ENCODE measurements at places on chromosomes 7 and 10.

- DNase-seq: no peak
These were observed 99.2 kb downstream of the DLG5 start for GRCh38 chr10:77827366-77827765.

GRCh38 chr7:151198945-151199848 lies 11.1 kb downstream of the H2BK1 start:
- DNase-seq: no peak

DNA sequence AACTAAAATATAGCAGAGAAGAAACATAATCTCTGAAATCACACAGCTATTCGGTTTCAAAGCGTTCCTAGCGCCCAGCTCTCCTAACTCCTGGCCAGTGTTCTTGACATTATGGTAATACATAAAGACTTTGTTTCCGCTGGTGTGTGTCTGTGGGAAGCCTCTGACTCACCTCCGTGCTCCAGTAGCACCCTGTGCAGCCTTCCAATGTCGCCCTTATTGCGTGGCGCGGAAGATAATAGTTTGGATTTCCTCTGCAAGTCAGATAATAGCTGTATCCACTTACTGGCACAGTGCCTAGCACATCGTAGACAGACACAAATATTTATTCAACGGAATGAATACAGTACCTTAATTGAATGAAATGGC lies 570 bp downstream of the BMS1 start:
- DNase-seq: no peak

DNA sequence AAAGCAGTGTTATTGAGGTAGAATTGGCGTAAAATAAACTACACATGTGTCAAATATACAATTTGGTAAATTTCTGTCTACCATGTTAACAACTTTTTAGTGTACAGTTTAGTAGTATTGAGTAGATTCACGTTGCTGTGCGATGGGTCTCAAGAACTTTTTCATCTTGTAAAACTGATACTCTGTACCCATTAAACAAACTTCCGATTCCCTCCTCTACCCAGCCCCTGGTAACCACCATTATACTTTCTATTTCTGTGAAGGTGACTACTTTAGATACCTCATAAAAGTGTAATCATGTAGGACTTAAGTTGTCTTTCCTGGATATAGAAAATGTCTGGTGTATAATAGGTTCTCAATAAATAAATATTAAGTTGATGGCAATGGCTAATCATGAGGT lies 408.5 kb upstream of the POT1 start:
- no peak for DNase-seq

DNA sequence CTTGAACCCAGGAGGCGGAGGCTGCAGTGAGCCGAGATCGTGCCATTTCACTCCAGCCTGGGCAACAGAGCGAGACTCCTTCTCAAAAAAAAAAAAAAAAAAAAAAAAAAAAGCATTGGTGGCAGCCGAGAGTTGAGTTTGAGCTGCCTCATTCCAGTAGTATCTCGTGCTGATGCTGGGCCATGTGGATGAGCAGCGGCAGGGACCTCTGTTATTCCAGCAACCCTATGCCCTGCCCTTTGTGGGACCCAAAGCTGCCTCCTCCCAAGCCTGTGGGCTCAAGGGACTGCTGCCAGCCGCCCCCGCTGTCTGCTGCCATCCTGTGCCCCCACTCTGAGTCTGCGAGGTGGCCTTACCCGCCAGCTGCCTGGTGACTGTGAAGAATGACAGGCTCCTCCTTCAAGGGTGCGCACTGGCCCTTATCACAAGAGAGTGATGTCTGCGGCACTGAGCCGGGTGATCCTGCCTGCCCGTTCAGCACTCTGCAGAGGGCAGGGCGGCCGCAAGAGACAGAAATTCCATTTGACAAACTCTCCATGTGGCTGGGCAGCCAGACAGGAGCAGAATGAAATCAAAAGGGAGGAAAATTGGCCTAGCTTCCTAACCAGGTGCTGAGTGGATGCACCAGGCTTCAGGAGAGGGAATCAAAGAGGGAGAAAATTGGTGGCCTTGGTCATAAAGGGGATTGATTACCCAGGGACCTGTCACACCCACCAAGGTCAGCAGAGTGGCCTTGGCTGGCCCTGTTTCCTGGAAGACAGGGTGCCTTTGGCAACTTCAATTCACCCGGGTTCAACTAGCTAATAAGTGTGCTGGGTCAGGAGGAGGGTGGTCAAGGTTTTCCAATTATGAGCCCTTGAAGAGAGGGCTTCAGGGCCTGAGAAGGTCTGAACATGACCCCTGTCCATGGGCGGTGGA lies 65.3 kb upstream of the ZMIZ1 start:
- DNase-seq: no peak

GRCh38 chr10:30432622-30433305 lies 1.2 kb upstream of the MAP3K8 start:
- DNase-seq: peak; percentile 67

- no peak for DNase-seq
These were observed 30.7 kb downstream of the TECTB start for GRCh38 chr10:112313911-112314310.

DNA sequence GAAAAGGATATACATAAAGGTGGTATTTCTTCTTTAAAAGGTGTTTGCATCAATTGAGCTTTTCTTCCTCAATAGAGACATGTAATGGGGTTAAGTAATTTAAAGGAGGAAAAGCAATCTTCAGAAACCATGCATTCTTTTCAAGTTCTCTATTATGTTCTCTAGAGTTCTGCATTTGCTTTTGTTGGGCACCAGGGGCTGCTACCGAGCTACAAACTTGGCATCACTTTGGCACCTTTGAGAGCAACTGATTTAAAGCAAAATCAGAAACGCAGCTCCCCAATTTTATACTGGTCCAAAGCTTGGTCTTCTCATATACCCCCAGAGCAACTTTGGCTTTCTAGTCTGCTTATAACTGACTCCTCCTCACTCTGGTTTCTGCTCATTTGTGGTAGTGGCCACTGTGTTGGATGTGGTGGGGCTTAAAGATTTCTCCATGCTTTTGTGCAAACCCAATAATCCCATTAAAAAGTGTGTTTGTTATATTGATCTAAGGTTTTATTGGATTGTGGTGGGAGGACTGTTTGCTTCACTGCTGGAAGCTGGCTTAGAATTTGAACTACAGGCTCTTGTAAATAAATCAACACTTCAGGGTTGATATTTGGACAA lies 712.1 kb downstream of the PHTF2 start:
- DNase-seq: peak; percentile 7

GRCh38 chr7:33671531-33672262 lies 233.6 kb upstream of the BMPER start:
- peak; percentile 16 for DNase-seq

- DNase-seq: no peak
These were observed 308.4 kb upstream of the POM121L12 start for GRCh38 chr7:52726986-52727385.

GRCh38 chr10:47331491-47331890 lies 9.2 kb downstream of the GDF2 start:
- DNase-seq: no peak

DNA sequence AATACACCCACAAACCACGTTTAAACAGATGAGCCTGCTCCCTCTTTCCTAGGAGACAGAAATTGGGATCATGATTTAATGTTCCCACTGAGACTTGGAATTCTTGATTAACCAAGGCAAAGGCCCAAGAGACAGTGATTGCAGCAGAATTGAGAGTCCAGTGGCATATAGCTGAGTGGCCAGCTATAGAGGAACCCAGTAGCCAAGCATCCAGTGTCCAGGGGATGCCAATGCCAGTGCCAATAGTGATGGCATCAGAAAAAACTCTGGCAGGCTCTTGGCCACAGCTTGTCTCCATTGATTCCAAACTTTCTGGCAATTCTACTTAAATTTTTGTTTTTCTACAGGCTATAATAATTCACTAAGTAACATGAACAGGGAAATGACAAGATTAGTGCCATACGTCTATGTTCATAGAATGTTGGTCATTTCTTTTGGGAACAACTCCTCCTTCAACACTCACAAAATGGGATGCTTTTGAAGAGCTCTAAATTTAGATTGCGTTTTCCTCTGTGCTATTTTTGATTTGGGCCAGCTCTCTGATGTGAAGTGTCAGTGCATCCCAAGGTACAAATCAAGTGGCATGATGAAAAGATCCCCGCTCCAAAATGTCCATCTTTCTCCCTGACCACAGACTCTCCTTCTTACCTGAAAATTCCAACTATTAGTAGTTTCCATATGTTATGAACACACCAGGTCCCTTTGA lies 83.1 kb upstream of the A1CF start:
- no peak for DNase-seq

GRCh38 chr7:131462059-131462458 lies 94.4 kb downstream of the PODXL start:
- no peak for DNase-seq

DNA sequence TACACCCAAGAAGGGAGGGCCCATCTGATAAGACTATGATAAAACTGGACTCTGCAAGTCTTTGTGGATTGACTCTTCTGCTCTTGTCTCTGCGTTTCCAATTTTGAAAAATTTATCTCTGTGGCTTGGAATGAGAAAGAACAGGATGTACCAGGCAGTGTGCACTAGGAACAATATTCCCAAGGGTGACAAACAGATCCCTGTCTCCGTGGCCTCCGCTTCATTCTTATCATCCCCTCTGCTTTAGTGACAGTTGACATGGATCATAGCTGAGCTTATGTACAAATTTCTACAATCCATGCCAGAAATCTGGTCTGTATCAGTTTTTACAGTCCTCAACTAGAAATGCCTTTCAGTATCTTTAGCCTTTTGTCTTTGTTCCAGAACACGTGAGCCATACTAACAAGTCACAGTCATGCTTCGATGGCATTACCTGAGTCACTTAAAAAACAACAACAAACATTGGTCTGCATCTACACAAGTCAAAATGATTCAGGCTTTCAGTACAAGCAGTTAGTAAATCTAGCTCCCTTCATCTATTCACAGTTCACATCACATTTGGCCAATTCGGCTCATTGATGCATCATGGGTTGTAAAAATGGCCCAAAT lies 393.6 kb upstream of the CELF2 start:
- DNase-seq: no peak

DNA sequence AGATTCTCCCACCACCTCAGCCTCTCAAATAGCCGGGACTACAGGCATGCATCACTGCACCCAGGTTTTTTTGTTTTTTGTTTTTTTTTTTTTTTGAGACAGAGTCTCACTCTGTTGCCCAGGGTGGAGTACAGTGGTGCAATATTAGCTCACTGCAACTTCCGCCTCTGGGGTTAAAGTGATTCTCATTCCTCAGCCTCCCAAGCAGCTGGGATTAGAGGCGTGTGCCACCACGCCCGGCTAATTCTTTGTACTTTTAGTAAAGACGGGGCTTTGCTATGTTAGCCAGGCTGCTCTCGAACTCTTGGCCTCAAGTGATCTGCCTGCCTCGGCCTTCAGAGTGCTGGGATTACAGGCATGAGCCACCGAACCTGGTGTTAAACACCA lies 107.5 kb upstream of the KIF5B start:
- no peak for DNase-seq

GRCh38 chr10:73785721-73786511 lies 510 bp downstream of the ZSWIM8 start:
- DNase-seq: peak; percentile 59

DNA sequence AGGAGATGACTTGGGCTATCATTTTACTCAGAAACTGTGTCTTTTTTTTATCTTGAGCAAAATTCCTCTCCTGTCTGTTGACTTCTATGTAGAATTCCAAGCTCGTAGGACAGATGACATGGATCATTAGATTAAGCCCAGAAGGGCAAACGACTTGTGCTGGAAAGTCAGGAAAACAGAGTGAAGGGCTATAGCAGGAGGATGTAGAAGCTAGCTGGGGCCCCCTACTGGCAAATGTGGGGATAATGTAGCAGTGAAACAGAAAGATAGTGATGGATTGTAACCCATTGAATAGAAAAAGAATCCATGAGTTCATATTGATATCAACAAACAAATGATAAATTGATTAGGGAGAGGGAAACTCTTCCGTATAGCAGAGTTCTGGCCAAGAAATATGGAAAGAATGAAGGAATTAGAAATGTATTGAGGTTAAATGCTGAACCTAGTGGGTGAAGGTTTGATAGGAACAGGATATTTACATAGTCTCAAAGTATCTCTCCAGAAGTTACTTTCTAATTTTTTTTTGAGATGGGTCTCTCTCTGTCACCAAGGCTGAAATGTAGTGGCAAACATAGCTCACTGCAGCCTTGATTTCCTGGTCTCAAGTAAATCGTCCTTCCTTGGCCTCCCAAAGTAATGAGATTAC lies 103.6 kb downstream of the LYZL1 start:
- peak; percentile 51 for DNase-seq

- DNase-seq: no peak
These were observed 97.7 kb downstream of the HIBADH start for GRCh38 chr7:27564881-27565482.

GRCh38 chr10:120437541-120437940 lies 19.5 kb upstream of the PLPP4 start:
- DNase-seq: no peak

DNA sequence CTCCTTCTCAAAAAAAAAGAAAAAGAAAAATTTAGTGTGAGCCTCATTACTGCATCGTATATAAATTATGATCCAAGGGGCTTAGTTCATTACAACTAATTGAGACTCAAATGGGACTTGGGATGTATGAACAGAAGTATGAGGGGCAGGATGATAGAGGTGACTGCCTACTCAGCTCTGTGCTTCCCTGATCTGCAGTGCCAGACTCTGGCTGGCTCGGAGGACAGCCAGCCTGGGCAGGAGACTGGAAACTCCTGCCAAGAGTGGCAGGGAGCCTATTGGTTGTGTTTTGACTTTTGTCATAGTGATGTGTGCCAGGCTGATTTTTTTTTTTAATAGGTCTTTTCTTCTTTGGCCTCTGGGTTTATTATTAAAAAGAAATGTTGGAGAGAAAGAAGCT lies 73.8 kb upstream of the GTF2IRD1 start:
- no peak for DNase-seq

DNA sequence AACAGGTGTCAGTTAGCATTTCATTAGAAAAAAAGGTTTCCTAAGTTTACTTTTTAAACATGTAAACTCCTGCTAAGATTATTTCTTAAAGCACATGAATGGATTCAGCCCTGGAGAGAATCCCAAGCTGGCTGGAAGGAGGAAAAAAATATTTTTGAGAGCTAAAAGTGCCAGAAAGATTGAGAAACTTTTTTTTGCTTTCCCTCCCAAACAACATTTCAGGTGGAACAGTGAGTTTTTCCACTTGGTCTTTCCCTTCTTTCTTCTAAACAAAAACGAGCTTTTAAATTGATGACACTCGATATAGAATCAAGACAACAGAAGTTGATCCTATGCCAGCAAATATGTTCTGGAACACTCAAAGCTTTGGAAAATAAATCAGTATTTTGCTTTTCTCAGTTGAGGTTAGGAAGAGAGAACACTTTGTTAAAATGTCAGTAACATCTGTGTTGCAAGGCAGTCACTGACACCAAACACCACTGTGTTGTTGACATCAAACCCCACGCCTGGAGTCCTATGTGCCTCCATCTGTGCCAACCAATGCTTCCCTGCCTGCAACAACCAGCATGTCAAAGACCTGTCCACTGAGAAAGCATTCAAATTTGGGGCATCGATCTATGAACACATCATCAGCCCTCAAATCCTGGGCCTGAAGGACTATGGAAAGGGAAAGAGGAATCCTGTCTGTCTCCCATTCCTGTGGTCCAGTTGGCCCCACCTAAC lies 22.9 kb upstream of the INSIG1 start:
- no peak for DNase-seq

- no peak for DNase-seq
These were observed 104.9 kb downstream of the CREB5 start for GRCh38 chr7:28517206-28517605.
